ENCODE measurements at places on chromosomes 7 and 10.

GRCh38 chr10:98006266-98006665 lies 24.2 kb downstream of the CRTAC1 start:
- DNase-seq: no peak

GRCh38 chr10:4718544-4718943 lies 107.5 kb upstream of the AKR1E2 start:
- no peak for DNase-seq

GRCh38 chr10:7475939-7476338 lies 65.1 kb upstream of the SFMBT2 start:
- DNase-seq: no peak

DNA sequence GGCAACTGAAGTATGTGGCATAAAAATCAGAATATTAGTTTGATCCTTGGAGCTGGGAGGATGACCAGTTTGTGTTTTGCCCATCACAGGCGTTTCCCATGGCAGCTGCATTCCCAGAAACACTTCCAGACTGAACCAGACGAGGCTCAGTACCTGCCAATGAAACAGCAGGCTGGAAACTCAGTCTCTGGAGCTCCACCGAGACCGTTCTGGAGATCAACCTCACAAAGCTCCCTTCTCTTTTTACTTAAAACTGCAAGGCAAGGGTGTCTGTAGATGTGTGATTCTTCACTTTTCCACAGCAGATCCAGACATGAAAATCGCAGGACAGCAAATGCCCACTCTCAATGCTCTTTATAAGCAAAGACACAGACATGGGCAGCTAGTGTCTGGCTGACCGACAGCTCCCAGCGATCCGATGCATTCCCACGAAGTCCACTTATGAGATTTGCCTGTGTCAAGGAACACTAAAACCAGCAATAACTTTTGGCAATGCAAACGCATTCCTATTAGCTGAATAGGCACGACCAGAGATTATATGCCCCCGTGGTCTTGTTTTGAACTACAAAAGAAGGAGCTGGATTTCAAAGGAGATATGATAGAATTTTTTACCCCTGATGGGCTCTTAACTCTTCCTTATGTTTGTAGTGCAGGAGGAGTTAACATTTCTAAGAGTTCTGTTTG lies 72.6 kb downstream of the ADAM12 start:
- no peak for DNase-seq

DNA sequence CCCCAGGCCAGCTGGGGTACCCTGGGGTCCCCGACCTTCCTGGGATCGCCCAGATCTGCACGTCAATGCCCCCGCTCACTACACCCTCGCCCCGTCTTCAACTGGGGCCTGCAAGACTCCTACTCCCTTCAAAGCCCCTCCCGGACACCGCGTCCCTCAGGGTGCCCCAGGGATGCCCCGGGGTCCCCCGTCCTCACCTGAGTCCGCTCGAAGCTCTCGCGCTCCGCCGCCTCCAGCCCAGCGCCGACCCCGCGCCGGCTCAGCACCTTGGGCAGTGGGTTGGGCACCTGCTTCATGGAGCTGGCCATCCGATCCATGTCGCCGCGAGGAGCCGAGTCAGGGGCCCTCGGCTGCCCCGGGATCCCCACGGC lies at the start of gene HIP1:
Gene HIP1, minus strand, starts transcription at position 338 of the 371 bp plus-strand sequence. Its CDS starts 21 bp downstream, at position 317.
- DNase-seq: no peak

DNA sequence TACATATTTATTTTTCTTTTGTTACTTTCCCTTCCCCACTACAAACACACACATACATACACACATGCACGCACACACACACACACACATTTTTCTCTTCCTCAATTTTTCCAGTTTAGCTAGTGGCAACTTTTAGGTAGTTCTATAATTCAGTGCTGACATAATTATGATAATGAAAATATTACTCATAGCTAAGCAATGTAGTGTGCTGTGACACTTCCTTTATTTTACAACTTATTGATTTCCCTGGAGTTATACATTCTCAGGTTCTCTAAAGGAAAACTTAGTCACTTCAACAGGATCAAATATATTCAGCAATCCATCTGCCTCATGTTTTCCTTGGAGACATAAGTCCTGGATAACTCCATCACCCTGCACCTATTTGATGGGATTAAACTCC lies 151.6 kb downstream of the CACNA2D1 start:
- no peak for DNase-seq

DNA sequence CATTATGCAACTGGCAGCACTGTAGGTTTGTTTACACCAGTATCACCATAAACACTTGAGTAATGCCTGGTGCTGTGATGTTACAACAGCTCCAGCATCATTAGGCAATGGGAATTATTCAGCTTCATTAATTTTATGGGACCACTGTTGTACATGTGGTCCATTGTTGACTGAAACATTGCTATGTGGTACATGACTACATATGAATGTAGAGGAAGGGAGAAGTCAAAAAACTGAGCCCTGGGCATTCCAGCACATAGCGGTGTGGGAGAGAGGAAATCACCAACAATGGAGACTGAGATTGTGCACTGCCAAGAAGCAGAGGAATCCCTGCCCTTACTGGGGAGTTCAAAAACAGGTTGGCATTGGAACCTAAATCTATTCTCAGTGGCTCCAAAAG lies 89.0 kb downstream of the TRIM24 start:
- no peak for DNase-seq

GRCh38 chr7:133542209-133542780 lies 289.4 kb downstream of the EXOC4 start:
- no peak for DNase-seq

DNA sequence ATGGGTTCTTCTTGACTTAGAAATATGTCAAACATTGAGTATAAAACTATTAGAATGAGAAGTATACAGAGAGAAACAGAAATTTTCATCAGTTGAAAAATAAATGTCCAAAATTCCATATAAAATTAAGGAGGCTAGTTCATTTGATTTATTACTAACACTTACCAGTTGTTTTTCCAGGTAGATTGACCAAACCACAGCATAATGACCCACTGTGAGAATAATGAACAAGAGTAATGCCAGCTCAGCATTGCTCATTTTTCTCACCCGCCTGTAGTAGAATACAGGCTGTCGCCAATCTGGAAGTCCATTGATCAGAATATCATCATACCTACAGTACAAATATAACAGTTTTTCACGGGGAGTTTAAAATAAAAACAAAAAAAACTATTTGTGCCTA lies 82.9 kb downstream of the DNAJC1 start:
- no peak for DNase-seq

DNA sequence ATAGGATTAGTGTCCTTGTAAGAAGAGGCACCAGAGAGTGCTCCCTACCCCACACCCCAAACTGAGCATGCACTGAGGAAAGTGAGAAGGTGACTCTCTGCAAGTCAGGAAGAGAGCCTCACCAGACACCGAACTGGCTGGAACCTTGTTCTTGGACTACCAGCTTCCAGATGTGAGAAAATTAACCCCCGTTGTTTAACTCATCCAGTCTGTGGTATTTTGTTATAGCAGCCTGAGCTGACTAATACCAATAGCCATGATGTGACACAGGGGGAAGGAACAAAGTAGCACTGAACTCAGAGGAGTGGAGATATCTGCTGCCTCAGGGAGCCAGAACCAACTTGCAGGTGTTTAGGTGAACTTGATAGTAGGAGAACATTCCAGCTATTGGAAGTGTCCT lies 415.2 kb upstream of the ZMIZ1 start:
- no peak for DNase-seq

GRCh38 chr7:39688611-39689480 lies 65.5 kb downstream of the RALA start:
- no peak for DNase-seq

- no peak for DNase-seq
These were observed 163.6 kb downstream of the NEURL1 start for GRCh38 chr10:103657061-103657591.

- DNase-seq: peak; percentile 95
These were observed at the start of gene ZNF438 for GRCh38 chr10:31031558-31032257. TSS of gene ZNF438 (minus strand) at chr10:31031865. CDS start at chr10:30877034, 154,831 bp downstream.

DNA sequence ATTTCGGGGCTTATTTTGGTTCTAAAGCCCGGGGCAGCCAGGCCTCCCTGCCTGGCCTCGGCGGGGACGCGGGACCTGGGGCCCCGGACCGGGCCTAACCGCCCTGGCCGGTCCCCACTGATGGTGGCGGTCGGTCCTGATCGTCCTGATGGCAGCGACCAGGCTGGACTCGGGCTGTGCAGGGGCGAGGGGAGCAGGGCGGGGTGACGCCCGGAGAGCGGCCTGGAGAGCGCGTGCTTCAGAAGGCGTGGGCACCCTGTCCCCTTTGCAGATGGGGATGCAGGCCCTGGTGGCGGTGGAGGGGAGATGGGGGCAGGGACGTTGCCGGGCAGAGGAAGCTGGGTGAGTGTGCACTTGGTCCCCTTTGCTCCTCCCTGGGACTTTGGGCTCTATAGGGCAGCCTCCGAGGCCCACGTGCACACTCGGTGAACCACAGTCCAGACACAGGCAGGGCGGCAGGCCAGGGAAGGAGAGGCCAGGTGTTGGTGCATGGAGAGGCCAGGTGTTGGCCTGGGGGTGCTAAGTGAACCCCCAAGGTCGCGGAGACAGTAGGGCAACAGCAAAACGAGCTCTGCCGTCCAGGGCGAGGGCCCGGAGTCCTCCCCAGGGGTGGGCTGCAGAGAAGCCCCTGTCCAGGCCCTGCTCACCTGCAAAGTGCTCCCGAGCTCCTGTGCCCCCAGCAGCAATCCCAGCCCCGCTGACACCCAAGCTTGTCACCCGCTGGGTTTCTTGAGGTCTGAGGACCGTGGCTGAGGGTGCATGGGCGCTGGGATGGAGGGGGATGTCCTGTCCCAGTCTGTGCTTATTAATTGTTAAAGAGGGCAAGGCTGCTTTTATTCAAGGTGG lies 42.4 kb upstream of the FAM20C start:
- no peak for DNase-seq

DNA sequence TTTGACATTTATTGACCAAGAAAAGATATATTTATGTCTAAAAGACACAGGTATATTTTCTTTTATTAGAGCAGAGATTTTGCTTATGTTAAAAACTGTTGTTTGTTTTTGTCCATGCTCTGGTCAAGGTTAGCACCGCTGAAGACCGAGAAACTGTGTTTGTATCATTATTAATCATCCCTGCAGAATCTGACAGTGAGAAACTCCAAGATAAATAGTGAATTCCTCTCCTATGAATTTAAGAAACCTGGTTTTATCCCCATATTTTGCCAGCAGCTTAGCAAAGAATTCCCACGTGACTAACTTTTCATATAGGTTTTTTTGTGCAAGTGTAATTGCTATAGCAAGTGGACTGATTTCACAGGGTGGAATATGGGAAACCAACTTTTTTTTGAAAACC lies 77.6 kb downstream of the FRMD4A start:
- no peak for DNase-seq

- DNase-seq: no peak
These were observed 111.1 kb downstream of the ADAM12 start for GRCh38 chr10:126277181-126277580.

GRCh38 chr10:12098966-12099365 lies 30.2 kb downstream of the DHTKD1 start:
- no peak for DNase-seq

DNA sequence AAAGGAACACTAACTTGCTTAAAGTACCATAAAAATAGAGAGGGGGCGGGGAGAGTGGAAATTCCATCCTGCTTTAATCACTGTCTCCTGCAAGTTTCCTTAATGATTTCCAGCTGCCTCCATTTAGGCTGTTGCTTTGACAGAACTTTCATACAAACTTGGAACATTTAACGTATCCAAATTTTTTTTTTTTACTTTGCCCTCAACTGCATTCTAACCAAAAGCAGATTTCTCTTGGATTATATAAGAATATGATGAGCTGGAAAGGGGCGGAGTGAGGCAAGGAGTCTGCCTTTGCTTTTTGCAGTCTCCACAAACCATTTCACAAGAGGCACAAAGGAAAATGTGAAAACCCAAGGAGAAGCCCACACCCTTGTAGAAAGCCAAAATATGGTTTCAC lies 46.6 kb upstream of the COL1A2 start:
- DNase-seq: no peak

GRCh38 chr10:5498791-5499492 lies 428 bp downstream of the CALML5 start:
- no peak for DNase-seq

DNA sequence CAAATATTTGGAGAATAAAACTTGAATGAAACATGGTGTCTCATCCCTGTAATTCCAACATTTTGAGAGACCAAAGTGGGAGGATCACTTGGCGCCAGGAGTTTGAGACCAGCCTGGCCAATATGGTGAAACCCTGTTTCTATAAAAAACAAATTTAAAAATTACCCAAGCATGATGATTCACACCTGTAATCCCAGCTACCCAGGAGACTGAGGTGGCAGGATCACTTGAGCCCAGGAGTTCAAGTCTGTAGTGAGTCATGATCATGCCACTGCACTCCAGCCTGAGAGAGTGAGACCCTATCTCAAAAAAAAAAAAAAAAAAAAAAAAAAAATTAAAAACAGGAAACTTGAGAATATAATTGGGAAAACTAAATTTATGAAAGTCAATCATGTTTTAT lies 481.1 kb downstream of the SEMA3D start:
- DNase-seq: no peak

Measured in RWPE1 (cell line).